ENCODE measurements at places on chromosomes 12 and 14.

- DNase-seq: no peak
Observed at GRCh38 chr14:69355607-69356281, 42.4 kb downstream of the ERH start.

- peak; percentile 31 for DNase-seq
Observed at GRCh38 chr12:123938679-123939480, 33.8 kb downstream of the CCDC92 start.

DNA sequence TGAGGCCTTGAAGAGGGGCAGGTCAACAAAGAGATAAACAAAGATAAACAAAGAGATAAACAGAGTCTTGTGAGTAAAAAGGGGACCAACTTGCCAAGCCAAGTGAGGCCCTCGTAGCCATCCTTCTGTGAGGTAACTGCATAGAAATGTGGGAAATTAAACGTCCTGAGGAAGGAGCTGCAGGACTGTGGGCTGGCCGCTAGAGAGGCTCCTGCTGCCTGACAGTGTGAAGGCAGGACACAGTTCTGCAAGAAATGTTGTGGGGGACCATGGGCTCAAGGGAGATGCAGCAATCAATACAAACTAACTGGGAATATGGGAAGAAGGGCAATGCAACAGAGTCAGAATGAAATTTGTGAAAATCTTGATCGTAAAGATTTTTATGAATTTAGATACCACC is 91.9 kb downstream of the SLC8A3 start:
- DNase-seq: peak; percentile 44

DNA sequence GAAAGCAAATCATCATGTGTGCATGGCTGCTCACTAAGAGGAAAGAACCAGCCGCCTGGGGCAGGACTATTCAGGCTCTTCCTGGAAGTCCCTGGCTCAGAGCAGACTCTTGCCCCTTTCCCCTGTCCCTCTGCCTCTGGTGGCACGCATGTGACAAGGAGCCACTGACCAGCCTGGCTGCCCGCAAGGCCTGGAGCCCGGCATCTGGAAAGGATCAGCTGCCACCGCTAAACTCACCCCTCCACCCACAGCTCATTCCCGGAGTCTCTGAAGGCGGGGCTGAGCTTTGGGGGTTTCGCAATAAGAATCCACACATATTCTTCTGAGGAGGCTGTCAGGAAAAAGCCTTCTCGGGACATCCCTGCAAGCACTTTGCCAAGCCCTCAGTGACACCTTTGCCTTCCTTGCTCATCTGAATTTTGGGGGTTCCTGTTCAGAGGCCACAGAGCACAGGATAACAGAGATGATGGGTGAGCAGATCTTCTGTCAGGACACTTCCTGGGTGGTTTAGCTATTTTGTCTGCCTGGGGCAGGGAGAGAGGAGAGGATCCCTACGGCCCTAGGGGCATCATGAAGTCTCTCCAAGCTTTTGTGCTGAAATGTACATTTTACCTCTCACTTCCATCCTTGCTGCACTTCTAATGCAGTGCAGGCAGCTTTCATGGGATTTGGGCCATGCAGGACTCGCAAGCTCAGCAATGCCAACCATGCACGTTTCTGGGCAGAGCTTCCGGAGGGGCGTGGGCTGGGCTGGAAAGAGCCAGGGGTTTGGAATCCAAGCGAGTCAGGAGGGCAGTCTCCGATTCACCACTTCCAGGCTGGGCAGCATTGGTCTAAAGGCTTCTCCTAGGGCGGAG is 124.8 kb upstream of the MAP1LC3B2 start:
- DNase-seq: peak; percentile 54

GRCh38 chr14:87756661-87757060 is 236.3 kb downstream of the GALC start:
- DNase-seq: no peak

- no peak for DNase-seq
Observed at GRCh38 chr14:25197885-25198284, 147.9 kb upstream of the STXBP6 start.

GRCh38 chr14:59882957-59883356 is 12.4 kb upstream of the RTN1 start:
- DNase-seq: no peak

DNA sequence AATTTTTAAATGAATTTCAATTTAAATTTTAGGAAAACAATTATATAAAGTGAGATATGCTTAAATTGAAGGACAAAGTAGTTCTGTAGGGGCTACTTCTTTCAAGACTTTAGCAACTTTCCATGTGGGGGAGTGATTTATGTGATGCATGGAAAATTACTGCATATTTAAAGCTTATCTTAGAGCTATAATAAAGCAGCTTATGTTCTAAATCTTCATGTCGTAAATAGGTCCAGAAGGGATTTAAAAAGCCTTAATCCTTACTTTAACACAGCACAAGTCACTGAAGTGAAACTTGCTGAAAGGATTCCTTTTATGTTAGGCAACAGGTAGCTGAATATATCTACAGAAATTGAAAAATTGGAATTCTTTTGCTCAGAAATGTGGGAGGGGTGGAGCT is 340.4 kb downstream of the NAV3 start:
- no peak for DNase-seq

DNA sequence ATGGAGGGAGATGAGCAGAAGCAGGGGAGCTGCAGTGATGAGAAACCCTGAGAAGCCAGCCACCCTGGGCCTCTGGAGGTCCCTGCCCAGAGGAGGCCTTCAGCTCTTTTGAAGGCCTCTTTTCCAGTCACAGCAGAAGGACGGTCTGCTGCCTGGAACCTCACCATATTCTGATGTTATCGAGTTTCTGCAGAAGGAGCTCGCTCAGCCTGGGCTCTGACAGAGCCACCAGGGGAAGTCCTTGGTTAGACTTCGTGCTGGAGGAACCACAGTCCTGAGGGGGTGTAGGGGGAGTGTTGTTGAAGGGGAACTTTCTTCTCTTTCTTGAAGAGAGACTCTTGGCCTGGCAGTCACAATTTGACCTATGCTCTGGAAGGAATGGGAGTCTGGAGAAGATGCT is 25.1 kb upstream of the BATF start:
- no peak for DNase-seq

DNA sequence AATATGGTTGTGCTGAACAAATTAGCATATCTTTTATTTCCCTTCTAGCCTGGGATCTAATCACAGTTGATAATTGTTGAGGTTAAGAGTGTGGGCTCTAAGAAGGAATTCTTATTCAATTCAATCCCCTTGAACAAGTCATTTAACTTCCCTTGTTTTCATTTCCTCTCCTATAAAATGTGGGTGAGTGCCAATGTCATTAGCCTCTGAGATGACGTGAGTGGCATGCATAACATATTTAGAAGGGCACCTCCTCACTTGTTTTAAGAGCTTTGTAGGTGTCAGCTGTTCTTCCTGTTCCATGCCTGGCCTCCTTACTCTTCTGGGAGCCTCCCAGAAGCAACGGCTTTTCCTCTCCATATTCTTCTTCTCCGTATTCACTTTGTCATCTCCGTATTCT is 155.4 kb upstream of the NEDD1 start:
- no peak for DNase-seq

DNA sequence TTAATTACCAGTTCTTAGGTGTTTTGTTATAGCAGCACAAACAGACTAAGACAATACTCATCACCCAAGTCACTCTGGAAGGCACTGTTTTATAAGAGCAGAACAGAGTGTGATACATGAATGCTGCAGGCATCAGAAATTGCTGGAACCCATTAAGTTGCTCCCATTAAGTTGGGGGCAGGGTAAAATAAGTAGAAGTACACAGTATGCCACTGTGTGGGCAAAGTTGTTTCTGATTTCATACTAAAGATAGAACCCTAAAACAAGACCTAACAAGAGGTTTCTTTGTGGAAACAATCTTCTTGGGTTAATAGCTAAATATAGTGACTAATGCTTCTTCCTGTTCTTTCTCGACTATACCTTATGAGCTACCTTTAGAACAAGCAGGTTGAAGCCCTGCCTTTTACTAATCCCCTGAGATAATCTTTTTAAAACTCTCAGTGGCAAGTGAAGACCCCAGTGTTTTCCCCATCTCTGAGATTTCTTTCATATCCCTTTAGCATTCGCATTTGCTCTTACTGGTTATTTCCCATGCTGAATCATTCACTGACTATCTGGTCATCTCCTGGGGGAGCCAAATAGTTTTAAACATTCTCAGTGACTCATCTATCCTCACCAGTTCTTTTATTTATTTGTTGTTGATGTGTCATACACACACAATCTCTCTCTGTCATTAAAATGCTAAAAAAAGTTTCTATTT is 52.3 kb downstream of the SOCS2 start:
- DNase-seq: no peak

DNA sequence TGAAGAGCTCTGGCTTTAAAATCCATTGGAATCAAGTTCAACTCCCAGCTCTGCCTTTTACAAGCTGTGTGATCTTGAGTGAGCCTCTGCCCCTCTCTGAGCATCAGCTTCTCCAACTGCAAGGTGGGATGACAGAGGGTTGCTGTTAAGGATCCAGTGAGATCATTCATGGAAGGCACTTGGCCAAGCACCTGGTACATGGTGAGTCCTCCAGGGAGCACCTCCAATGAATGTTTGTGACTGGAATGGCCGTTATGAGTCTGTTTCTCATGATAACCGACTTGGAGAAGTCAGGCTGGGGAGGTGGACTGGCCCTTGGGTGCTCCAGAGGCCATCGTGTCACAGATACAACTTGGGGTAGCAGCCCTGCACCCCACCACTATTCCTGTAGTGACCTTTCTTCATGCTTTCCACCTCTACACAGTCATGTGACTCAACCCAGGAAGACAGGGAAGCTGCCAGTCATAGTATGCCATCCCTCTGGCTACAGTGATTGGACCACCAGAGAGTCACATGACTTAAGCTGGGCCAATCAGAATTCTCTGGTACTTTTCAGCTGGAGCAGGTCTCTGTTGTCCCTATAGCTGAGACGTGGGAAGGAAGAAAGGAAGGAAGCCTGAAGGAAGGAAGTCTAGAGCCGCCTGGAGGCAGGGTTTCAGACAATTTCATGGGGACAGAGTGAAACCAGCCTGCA is 146.5 kb upstream of the MYL2 start:
- peak; percentile 52 for DNase-seq

DNA sequence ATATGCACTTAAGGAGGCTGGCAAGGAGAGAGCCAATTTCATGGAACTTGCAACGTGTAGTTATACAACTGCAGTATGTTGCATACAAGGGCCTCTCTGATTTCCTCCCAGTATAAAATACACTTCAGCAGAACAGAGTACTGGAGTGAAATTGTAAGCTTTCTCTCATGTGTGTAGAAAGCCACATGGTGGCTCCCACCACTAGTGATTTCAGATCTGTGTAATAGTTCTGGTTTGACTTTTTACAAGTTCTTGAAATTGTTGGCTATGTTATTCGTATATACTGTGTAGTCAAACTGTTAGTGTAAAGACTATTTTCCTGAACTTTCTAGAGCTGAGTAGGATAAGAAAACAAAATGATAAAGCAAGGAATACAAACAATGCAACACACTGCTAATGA is 16.4 kb upstream of the LMO3 start:
- no peak for DNase-seq

GRCh38 chr12:54053003-54053750 is 458 bp upstream of the HOXC4 start:
- DNase-seq: peak; percentile 60

DNA sequence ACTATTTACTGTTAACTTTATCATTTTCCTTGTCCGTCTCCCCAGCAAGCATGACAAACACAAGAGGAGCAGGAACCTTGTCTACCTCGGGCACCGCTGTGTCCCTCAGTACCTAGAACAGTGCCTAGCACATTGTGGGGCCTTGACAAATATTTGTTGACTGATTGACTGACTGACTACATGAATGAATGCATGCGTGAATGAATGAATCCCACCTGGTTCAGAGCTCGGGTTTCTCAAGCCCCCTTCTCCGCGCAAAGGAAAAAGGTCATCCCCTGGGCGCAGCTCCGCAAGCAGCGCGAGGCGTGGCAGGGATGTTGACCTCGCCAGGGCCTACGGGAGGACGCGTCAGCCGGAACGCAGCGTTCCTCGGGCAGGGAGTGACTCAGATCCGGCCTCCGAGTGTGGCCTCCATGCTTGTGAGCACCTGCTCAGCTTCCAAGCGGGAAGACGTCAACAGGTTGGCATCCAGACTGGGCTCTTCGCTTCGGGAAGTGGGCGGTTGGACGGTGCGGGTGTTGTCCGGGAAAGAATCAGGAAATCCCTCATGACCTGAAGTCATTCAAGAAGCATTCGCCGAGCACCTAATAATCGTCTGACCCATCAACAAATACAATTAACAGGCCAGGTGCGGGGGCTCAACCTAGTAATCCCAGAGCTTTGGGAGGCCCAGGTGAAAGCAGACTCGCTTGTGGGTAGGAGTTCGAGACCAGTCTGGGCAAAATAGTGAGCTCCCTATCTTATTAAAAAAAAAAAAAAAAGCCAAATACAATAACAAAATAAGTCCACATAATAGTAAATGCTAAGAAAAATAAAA is 13.9 kb upstream of the UBC start:
- DNase-seq: peak; percentile 84

DNA sequence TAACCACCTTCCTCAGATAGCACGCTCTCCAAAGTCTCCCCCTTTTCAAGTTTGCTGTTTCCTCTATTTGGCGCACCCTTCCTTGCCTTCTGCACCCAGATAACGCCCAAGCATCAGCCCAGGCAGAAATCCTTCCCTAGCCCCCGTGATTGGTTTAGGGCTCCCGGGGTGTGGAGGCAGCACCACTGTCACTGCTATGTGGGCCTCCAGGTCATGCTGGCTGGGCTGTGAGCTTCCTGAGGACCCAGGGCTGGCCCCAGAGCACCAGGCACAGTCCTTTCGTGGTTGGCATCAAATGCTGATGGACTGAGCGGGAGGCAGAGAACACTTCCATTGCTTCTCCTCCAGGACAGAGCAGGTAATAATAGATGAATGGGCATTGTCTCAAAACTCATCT is 311.4 kb downstream of the BCL11B start:
- DNase-seq: no peak

GRCh38 chr12:123512838-123513665 is 20.5 kb downstream of the RILPL1 start:
- DNase-seq: peak; percentile 32

GRCh38 chr12:20438299-20438779 is 70.0 kb downstream of the PDE3A start:
- DNase-seq: no peak

GRCh38 chr12:106978035-106978800 is 8.7 kb downstream of the MTERF2 start:
- no peak for DNase-seq

- DNase-seq: no peak
Observed at GRCh38 chr12:4217091-4217490, 56.5 kb upstream of the CCND2 start.

DNA sequence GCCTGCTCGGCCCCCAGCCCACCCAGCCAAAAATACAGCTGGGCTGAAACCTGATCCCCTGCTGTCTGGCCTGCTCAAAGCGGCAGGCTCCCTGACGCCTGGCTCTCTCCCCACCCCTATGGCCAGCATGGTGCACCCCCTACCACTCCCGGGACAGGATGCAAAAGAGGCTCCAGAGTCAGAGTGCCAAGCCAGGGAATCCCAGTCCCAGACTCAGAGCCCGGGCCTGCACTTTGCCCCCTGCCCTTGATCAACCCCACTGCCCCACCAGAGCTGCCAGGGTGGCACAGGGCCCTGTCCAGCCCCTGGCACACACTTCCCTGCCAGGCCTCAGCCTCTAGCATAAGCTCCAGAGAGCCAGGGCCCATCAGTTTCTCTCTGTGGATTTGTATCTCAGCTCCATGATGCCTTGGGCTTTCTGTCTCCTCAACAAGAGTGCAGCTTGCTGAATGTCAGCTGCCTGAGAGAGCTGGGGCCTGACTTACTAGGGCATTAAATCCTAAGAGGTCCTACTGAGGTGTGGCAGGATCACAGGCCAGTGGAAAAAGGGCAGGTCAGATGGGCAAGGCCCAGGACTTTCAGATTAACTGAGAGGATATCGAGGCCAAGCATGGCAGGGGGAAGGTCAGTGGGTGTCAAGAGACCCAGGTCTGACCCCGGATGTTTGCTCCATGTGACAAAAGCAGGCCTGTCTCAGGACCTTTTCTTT is 13.9 kb downstream of the ACVRL1 start:
- peak; percentile 75 for DNase-seq
